ENCODE measurements at places on chromosomes 12 and 14. TPM values are rescaled to one million over a fixed set of nuclear protein-coding genes. Genes with fewer than 3 reads are reported as not detected.

The NGB gene
- 0.01 TPM for polyA plus RNA-seq

The APPL2 gene
- polyA plus RNA-seq = 14.2 TPM

The CMA1 gene
- 0.04 TPM for polyA plus RNA-seq

The TSPAN11 gene
- 0.05 TPM for polyA plus RNA-seq

The WASHC3 gene
- 25.6 TPM for polyA plus RNA-seq

The CNIH1 gene
- polyA plus RNA-seq = 85.8 TPM

The SERPINA3 gene
- polyA plus RNA-seq = 360 TPM

The TBK1 gene
- polyA plus RNA-seq = 17.0 TPM

The TSPAN19 gene
- polyA plus RNA-seq = 0.06 TPM

The RNASE7 gene
- polyA plus RNA-seq = 0.73 TPM

The LRRC9 gene
- polyA plus RNA-seq = under 0.01 TPM

The CHURC1 gene
- 31.4 TPM for polyA plus RNA-seq

The KRT75 gene
- polyA plus RNA-seq = not detected

The ANO2 gene
- 1.6 TPM for polyA plus RNA-seq

The IFNG-AS1 gene
- not detected for polyA plus RNA-seq

The MYF6 gene
- polyA plus RNA-seq = 1,359 TPM

The AMHR2 gene
- 0.84 TPM for polyA plus RNA-seq

All from psoas muscle (tissue), 8 donors.